ENCODE measurements at places on chromosomes 7 and 10.

GRCh38 chr10:31069411-31069810, 37.7 kb upstream of the ZNF438 start:
- no peak for DNase-seq

- no peak for DNase-seq
These were observed 22.3 kb upstream of the TSPAN33 start for GRCh38 chr7:129122078-129122750.

DNA sequence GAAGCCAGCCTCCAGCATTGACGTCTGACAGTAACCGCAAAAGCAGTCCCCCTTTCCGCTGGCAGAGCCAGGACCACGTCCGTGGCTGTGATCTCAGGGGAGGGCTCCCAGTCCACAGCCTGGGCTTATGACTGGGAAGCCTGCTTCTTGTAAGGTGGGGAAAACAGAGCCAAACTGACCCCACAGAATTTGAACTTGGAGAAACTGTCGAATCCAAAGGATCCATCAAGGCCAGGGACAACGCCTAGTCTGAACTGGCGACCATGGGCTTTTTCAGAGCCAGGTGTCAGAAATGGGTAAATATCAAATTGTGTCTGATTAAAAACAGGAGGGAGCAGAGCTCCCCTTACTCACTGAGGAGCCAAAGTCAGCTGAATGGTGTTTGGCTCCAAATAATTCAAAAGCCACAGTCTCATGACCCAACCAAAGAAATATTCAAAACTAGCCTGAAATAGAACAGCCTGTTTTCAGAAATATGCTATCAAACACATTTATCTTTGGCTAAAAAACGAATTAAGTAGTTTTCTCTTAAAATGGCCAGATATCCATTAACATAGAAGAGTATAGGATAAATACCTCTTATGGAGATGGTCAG, 751.4 kb upstream of the GALNT17 start:
- peak; percentile 49 for DNase-seq

- no peak for DNase-seq
These were observed 234.6 kb downstream of the ZMYND11 start for GRCh38 chr10:369684-370448.

- DNase-seq = no peak
These were observed 22.2 kb downstream of the DNAJB12 start for GRCh38 chr10:72332423-72333111.

DNA sequence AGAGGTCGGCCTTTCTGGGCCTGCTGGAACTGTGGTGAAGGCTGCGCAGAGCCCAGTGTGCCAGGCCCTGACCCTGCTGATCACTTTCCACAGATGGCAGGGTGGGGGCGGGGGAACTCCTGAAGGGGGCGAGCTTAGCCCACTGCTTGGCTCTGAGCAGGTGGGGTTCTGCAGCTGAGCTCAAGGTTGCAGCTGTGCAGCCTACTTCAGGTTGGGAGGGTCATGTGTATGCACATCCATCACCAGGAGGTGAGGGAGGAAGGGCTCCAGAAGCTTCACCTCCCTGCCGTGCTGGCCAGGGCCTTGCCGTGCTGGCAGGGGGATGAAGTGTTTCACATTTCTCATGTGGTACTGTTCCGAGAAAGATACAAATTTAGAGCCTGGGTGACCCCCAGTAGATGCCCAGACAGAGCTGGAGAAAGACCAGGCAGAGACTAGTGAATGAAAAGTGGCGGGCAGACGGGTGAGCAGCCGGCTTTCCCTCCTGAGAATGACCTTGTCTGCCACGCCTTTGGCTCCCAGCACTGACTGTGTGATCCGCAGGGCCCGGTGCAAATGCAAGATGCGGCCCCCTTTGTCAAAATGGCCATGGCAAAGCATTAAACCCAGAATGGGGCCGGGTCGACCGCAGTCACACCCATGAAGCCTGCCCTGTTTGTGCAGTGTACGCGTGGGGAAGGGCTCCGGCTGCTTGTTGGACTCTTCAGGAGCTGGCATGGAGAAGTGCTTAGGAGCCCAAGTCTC, 25.2 kb downstream of the FAM241B start:
- DNase-seq = no peak

DNA sequence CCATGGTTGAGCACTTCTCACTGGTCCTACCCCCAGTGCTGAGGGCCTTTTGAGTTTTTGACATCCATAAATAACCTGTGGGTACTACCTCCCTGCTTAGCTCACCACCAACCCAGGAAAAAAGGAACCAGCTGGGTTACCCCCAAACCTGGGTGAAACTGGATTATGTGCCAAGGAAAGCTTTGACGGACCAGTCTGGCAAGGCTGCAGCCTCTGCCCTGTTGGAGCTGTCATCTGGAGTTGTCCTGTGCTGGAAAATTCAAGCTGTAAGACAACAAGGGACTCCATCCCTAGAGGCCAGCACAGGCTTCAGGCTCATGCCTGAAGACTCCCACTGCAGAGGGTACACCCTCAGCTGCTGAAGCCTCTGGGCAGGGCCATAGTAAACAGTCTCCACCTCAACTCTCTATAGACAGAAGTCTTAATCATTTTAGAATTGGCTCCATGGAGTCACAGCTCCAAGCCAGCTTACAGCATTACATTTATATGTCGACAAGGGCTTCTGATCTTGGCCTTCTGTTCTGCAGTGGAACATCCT, 115.5 kb upstream of the AFAP1L2 start:
- DNase-seq = no peak

DNA sequence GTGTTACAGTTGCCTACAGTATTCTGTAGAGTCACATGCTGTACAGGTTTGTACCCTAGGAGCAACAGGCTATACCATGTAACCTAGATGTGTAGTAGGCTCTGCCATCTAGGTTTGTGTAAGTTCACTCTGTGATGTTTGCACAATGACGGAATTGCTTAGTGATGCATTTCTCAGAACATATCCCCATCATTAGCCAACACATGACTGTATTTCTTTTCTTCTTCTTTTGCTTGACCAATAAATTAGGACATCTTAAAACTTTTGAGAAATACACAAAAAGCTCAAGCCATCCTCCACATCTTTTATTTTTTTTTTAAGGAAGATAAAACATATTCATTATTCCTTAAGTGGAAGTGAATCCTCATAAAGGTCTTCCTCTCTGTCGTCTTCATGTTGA, 5.4 kb upstream of the PFKFB3 start:
- no peak for DNase-seq

DNA sequence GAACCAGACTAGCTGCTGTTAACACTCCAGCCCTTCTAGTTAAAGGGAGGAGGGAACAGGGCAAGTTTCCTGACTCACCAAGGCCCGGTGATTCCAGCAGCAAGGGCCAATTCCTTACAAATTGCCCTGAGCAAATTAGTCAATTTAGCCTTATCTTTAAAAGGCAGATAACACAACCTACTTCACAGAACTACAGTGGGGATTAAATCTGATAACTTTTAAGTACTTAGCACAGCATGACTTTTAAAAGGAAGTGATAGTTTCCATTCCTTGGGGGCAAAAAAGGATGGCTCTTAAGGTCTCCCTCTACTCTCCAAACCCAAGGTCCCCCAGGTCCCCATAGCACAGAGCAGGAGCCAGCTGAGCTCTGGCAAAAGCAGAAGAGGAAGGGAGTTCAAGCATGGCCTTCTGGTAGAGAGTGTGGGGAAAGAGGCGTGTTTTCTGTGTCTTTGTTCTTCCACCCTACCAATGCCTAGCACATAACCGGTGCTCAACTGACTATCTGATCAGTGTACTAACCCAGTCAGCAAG, 4.0 kb downstream of the CDCA7L start:
- DNase-seq = no peak

GRCh38 chr7:44760034-44760580, 11.5 kb downstream of the ZMIZ2 start:
- no peak for DNase-seq

DNA sequence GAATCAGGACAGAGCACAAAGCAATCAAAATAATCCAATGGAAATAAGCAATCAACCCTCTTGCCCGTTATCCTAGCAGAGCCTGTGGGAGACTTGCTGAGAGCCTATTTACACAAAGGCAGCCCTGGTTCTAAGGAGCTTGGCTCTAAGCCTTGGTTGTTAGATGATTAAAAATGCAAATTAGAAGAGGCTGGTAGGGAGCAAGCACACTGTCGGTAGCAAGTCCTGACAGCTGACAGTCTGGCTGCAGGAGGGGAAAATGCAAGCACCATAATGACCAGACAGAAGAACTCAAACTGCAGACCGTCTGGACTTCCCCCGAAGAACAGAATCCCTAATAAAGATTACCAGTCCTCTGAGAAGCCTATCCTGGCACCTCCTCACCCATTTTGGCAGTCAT, 131.8 kb upstream of the CTTNBP2 start:
- DNase-seq = no peak

DNA sequence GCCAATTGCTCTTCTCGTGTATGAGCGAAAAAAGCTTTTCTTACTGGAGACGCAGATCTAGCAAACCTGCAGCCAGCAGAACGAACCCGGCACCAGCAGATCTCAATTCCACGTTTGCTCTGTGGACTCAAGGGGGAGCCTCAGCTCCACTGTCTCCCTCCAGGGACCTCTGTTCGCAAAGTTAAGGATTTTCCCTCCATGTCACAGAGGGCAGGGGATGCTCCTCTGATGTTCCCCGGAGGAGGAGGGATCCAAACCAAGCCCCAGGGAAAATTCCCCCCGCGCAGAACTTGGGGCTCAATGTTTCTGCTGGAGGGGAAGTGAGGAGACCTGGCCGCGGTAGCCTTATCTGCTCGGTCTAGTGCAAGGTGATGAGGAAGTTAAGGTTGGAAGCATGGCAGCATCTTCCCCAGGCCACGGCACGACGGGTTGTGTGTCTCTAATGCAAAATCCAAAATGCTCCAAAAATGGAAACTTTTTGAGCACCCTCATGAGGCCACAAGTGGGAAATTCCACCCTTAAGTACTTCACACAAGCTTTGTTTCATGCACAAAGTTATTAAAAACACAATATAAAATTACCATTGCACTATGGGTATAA, 9.0 kb downstream of the IQCE start:
- DNase-seq = peak; percentile 38

- DNase-seq = no peak
These were observed 29.7 kb downstream of the HTRA1 start for GRCh38 chr10:122490786-122491680.

GRCh38 chr7:86932038-86932512, 127.4 kb downstream of the ELAPOR2 start:
- DNase-seq = peak; percentile 37

GRCh38 chr7:157442456-157442855, 105.7 kb downstream of the DNAJB6 start:
- no peak for DNase-seq

DNA sequence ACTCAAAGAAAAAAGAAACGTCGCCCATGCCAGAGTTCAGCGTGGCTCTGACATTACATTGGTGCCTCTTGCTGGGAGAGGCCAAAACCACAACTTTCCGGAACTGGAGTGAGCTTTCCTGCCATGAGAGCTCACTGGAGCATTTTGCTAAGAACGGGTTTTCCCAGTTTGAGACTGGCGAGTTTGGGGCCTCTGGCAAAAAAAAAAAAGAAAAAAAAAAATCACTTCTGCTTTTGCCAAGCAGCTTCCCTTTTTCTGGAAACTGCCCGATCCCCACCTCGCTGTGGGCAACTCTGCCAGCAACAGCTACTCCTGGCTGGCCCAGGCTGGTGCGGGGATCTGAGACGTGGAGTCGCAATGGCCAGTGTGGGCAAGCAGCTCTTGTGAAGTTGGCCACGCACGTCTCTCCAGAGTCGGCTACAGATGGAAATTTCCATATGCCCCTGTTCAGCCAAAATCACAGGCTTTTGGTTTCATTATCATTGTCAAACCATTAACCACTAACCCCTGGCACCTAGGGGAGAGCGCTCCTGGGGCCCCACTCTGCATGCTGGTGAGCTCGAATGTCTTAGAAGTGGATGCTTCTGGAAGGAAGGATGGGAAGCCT, 25.7 kb downstream of the PRKAG2 start:
- peak; percentile 56 for DNase-seq

DNA sequence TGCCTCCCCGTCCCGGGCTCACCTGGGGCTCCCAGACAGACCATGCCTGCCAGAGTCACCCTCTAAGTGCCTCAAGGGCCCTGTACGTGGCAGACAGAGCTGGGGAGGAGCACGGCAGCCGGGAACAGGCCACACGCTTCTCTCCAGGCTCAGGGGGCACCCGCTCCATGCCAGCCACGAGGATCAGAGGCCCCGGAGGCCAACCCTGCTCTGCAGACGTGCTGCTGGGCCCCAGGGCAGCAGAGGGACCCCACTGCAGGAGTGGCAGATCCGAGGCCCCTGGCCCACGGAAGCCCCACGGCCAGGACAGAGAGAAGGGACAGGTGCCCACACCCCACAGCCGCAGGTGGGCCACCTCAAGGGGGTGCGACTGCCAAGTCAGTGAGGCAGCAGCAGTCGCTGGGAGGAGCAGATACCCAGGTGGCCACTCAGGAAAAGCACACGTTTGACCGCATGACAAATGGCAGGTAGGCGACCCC, 58.4 kb upstream of the TNRC18 start:
- DNase-seq = no peak

- DNase-seq = no peak
These were observed 51.3 kb downstream of the TWIST1 start for GRCh38 chr7:19066170-19066569.

DNA sequence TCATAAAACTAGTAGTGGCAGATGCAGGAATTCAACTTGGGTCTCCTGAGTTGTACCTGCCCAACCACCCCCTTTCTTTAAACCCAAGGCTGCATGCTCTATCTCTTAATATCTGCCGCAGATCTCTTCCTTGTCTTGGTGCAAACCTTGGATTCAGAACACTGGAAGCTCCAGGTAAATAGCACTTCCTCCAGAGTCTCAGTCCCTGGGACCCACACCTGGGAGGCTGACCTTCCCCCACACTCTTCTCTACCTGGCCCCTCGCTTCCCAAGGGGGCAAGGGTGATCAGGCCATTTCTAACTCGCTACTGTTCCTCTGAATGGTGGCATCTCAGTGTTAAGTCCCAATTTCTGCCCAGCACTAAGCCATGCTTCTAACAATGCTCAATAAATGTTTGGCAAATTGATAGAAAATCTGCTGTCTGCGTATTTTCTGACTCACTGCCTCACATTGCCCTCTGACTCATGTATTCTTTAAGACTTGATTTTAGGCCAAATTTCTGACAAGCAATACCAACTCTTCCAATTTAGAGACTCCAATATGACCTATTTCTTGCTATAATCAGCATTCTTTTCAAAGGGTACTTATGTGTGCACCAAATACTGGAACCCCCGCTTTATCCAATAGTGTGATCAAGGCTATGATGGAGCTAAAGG, 68.0 kb upstream of the PPP1R3C start:
- DNase-seq = no peak

DNA sequence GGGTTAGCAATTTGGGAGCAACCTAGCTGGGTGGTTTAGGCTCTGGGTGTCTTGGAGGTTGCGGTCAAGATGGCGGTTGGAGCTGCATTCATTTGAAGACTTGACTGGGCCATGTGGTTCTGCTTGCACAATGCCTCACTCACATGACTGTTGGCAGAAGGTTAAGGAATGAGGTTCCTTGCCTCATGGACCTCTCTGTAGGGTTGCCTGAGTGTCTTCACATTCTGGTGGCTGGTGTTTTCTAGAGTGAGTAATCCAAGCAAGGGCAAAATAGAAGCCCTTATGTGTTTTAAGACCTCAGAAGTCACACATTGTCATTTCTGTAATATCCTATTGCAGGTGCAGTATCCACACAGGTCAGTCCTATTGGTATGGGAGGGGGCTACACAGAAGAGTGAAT, 52.0 kb downstream of the CDK14 start:
- no peak for DNase-seq

- no peak for DNase-seq
These were observed 67.2 kb downstream of the RAMP3 start for GRCh38 chr7:45224832-45225231.

- no peak for DNase-seq
These were observed 60.2 kb downstream of the CALML3 start for GRCh38 chr10:5584895-5585516.

GRCh38 chr10:48885376-48885775, 54.3 kb downstream of the LRRC18 start:
- DNase-seq = no peak

Measured in tibial artery (tissue), 4 donors.